ENCODE measurements at places on chromosomes 4 and X.
A peak's percentile ranks its signal among the peaks of the same experiment; 100 is the strongest.

DNA sequence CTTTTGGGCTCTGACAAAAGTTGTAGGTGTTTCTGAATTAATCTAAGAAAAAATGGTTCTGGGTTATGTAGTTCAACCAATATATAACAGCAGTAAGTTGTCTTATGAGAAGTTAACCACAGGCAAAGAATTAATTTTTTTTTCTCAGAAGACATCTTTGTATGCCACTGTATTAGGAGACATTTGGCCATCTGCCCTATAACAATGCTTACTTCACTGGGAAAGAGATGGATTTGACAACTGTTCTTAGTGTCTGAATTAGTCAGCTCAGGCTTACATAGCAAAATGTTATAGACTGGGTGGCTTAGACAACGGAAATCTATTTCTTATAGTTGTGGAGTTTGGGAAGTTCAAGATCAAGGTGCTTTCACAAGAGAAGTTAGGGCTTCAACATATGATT is 508.1 kb downstream of the STIM2 start:
- no peak for DNase-seq

DNA sequence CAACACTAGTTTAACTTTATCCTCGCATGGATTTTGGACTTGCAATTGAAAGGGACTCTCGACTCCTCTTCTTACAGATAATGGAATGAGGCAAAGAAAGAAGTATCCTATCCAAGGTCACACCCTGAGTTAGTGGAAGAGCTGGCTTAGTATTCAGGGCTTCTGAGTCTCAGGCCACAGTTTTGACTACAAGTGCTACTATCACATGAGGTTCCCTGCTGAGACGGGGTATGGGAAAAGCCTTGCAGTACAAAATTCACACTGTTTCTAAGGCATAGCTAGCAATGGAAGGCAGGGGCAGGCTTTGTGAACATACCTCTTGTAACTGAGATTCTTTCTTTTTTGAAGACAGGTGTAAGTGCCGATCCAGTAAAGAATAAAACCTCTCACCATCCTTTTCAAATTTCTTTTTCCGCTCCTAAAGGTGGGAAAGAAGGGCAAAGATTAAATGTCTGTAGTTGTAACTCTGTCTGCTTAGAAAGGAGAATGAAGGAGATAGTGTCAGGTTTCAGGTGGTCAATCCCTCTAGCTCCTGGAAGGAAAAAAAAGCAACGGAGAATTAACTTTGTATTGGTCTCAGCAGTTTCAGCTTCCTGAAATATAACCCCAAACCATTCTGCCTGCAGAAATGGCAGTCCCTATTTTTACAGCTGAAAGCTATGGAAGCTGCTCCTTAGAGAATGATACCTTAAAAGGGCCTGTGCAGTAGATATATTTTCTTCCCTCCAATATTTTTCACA is 199.0 kb downstream of the OPHN1 start:
- DNase-seq = no peak

DNA sequence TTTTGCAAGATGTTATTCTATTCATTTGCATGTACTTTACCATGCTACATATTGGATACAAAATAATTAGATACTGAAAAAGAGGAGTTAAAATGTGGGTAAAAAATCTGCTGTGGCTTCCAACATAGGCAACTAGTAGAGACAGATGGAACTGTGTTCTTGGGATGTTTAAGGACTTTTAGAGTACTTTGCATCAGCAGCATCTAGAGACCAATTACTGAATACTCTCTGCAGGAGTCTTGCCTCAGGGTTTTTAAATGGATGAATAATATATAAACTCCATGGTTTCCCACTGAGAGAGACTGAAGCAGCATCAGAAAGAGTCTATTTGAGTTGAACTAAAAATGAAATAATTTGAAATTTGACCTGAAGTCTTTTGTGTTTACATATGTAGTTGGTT is 676.7 kb downstream of the GALNTL6 start:
- no peak for DNase-seq

GRCh38 chr4:40334591-40335524 is at the start of gene CHRNA9:
Gene CHRNA9 (plus strand): TSS chr4:40335333. CDS start chr4:40335468, 135 bp downstream.
- DNase-seq = no peak

DNA sequence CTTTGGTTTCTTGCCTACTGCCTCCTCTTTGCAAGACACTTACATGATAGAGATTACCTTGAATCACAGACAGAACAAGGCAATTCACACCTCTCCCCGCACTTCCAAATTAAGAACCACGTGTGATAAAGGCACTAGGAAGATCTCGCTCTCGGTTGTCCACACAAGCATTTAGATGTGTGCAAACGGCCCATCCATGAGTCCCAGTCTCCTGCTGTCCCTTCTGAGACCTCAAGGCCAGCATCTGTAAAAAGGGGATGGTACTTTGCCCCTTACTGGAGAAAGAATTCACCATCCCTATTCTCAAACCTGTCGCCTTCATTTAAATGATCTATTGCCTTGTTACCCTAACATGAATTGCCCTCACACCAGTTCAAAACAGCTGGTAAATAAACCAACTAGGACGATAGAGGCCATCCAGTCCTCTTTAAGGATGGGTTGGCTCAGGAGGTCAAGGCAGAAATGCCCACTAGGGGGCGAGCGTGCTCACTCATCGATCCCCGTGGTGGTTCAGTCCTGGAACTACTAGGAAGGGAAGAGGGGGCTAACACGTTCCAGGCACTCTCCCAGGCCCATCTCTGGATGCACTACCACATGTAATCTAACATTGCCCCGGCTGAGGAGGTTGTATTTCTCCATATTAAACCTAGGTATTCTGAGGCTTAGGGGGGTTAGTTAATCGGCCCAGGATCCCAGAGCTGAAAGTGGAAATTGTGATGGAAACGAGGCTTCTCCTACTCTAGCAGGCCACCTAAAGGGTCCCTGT is 95.8 kb downstream of the DHX15 start:
- peak; percentile 41 for DNase-seq

- DNase-seq = no peak
Observed at GRCh38 chrX:38654302-38654701, 93.0 kb downstream of the TSPAN7 start.

GRCh38 chrX:73851014-73852009 is 288.3 kb downstream of the CHIC1 start:
- DNase-seq = no peak

DNA sequence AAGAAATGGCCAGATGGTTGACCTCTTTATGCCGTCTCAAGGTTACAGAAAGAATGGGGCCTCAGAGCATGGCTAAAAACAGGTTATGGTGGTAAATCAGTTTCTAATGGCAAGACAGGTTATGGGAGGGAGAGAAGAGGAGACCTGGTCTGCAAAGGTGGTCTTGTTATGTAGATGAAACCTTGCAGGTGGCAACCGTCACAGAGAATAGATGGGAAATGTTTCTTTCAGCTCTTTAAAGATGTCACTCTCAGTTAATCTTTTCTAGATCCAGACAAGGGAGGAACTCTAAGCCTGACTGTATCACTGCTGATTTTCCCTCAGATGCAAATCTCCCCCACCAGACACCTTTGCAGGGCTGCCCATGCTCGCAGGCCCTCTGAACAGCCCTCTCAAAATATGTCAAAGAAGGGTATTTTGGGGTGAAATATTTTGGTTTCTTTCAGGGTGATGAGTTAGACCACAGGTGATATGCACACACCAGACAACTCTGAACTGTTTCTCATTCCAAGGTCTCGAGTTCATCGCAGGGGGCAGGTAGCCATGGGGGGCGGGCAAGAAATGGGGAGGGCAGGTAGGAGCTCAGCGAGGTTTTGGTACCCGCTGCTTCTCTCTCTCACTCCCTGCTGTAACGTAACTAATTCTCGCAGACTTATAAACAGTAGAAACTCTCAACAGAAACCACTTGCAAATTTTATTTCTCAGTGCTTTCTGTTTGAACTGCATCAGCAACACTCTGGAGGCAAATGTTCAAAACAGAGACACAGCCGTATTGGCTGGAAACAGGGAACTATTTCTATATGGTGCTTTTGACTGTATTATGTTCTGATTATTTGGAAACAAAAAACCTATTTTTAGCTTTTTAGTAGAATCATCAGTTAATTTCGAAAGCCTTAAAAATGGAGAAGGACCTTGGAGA is 32.4 kb downstream of the CASP3 start:
- DNase-seq = no peak
